ENCODE measurements at places on chromosomes 6 and 20. TPM values are rescaled to one million over a fixed set of nuclear protein-coding genes. Genes with fewer than 3 reads are reported as not detected.

SLC35D3 gene
- total RNA-seq, result not detected

MUC22 gene
- total RNA-seq, result not detected

ITPR3 gene
- 101 TPM for total RNA-seq

GLP1R gene
- 0.20 TPM for total RNA-seq

EBF4 gene
- total RNA-seq, result 5.2 TPM

SIRPA gene
- 53.0 TPM for total RNA-seq

OPN5 gene
- total RNA-seq, result not detected

PTGIS gene
- total RNA-seq, result 92.4 TPM

MOXD1 gene
- total RNA-seq, result 8.1 TPM

VGLL2 gene
- not detected for total RNA-seq

ANGPT4 gene
- 0.63 TPM for total RNA-seq

DNA sequence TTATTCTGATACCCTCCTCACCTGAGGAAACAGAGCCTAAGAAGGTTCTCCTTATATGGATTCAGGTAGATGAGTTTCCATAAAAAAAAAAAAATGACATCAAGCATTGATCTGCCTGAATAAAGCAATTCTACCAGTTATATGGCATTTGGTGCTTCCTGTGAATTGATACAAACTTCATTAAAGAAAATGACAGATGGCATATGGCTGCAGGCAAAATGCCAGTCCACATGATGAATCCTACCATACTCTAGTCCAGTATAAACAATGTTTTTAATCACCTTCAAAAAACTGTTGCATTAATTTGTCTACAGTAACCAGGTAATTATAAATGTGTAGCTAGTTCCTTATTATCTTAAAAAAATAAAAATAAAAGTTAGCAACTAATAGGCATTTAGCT is 559.2 kb upstream of the FLRT3 start:
- DNase-seq, result no peak

GRCh38 chr20:37358366-37359150 is 12.6 kb downstream of the SRC start:
- no peak for DNase-seq

DNA sequence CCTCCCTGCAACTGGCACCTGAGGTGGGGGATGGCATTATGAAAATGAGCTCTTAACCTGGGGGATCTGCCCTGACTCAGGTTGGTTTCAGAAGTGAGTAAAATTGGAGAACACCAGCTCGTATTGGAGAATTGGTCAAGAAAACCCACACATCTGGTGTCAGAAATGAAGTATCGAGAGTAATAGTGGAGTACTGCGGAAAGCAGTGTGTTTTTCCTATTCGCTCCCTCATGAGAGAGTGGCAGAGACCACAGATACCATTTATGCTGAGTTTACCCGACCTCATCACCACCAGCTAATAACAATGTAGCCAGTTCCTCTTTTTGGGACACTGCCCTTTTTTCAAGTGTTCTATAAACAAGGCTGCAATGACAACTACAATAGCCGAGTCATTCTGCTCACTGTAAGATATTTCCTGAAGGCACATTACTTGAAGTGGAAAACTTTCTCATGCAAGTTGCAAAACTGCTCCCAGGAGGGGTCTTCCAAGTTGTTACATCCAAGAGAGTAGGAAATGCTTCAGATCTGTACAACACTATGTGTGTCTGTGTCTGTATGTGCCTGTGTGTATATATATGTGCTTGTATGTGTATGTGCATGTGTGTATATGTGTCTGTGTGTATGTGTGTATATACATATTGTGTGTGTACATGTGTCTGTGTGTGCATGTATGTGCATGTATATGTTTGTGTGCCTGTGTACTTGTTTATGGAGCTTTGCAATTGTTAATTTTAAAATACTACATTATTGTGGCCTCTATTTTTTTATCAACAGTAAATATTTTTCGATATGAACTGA is 106.0 kb upstream of the CST7 start:
- DNase-seq, result no peak

DNA sequence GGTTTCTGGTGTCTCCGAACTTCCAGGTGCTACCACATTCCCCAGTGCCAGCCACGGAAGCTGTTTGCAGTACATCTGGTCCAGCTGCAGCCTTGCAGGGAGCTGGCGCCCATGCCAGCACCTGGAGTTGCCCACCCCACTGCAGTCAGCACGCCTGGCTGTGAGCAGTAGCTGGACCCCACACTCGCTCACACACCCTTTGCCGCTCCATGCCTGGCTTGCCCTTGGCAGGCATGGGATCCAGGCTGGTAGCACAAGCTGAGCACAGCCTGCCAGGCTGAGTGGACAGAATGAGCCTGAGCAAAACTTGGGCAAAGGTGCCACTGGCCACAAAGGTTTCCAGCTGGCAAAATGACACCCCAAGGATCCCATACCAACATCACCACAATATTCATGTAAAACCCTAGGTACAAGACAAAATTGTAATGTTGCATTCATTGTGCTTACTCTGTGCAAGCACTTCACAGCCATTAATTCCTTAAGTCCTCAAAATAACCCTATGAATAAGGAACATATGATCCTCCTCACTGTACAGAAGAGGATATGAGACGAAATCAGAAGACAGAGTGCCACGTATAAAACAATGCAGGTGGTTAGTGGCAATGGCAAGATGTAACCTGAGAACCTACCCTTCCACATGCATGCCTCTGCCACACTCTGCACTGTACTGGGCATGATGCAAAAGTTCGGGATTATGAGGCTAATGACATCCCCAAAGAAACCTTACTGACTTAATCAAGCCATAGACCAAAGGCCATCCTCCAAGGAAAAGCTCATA is 18.3 kb downstream of the KIF16B start:
- no peak for DNase-seq

DNA sequence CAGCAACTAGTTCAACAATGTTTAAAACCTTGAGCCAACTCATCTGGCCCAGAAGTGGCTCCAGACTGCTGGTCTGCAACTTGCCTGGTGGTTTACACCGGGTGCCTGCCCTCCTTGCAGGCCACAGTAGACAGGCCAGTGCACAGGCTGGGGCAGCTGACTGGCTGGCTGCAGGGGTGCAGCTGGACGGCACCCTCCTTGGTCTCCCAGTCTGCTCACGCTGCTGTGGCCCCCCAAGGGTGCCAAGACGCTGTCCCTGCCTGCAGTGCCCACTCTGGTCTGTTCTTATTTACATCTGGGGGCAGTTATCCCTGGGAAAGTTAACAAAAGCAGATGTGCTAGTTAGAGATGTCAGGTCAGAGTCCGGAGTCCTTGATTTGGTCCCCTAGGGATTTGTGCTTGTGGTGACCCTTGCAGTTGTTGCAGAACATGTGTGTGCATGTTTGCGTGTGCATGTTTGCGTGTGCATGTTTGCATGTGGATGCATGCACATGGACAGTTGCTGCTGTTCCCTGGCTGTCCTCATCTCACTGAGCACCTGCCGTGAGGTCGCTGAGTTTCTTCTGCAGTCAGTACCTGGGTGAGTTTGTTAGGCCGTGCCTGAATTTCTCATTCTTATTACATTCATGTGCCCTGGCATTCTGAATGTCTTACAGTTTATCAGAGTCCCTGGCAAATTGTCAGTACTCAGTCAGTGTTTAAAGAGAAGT is 48.2 kb upstream of the IRF4 start:
- no peak for DNase-seq

GRCh38 chr6:117985916-117986315 is 78.9 kb downstream of the SLC35F1 start:
- DNase-seq, result no peak

GRCh38 chr6:52502306-52503029 is 74.4 kb downstream of the TRAM2 start:
- DNase-seq, result no peak

DNA sequence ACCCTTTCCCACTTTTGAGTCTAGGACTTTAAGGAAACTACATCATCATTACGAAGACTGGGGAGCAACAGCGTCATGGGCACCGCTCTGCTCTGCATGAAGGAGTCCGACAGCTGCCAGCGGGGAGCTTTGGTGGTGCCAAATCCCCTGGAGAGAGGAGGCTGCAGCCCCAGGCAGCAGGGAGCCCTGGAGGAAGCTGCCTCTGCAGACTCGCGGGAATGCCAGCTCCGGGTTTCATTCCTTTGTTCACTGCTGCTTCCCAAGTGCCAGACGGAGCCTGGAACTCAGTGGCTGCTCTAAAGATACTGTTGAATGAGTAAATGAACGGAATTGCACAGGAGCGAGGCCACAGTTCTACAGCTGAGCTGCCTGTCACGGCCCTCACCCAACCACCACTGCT is 196.5 kb upstream of the THBS2 start:
- no peak for DNase-seq

- DNase-seq, result no peak
Measured at GRCh38 chr6:90463359-90463758, 123.5 kb downstream of the MAP3K7 start.

DNA sequence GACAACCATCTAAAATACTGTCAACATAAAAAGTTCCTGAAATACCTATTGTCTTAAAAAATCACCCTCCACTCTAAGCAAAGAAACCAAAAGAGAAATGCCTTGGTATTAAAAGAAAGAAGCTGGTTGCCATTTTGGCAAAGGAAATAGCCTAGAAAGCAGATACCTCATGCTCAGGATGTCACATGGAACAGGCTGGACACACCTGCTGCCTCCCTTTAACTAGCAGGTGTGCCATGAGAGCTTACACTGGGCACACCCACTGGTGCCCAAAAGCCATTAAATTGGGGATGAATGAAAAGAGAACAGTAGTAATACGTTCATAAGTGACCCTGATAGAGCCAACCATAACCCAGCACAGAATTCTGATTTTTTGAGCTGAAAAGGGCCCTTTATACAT is 1.5 kb downstream of the SLC23A2 start:
- no peak for DNase-seq

- no peak for DNase-seq
Measured at GRCh38 chr20:64160118-64160517, 4.1 kb upstream of the MYT1 start.

DNA sequence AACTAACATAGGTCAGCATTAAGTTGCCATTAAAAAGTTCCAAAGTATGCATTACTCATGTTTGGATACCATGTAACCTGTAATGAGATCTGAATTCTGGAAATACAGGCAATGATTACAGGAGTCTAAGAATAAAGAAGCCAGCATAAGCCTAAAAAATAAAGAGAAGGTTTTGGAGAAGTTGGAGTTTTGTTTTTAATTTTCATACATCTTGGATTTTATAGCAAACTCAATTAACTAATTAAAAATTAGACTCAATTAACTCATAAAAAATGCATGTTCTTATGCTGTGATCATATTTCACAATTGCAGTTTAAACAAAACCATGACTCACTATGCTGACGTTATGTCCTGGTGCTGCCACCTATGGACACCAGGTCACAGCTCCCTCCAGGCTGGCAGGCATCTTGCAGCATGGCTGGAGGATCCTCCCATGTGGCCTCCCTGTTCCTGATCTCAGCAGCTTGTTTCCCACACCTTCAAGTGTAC is 648.8 kb upstream of the AGPAT4 start:
- DNase-seq, result peak; percentile 35

GRCh38 chr6:119197271-119197670 is 118.8 kb upstream of the FAM184A start:
- DNase-seq, result no peak

GRCh38 chr20:41830702-41831101 is 212.5 kb upstream of the CHD6 start:
- DNase-seq, result no peak

GRCh38 chr6:84017709-84018452 is 15.7 kb upstream of the MRAP2 start:
- DNase-seq, result no peak

DNA sequence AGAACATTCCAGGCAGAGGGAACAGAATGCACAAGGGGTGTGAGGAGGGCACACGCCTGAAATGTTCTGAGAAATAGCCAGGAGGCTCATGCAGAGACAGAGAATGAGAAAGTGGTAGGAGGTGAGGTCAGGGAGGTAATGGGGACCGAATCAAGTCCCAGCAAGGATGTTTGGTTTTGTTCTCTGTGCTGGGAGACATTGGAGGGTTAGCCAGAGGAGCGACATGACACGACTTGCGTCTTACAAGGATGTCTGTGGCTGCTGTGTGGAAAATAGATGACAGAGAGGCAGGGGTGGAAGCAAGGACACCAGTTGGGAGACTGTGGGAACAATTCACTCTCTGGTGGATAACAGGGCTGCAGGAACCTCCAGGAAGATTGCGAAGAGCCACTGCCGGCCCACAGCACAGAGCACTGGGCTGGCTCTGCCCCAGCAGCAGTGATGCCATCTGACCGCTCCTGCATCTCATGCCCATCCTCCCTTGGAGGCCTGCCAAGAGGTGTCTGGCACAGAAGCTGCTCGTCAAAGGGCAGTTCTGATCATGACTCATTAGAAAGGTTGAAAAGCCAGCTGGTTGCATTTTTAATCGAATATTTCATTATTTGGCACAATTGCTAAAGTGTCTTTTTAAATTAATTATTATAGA is 57.7 kb upstream of the CD83 start:
- no peak for DNase-seq

GRCh38 chr6:82006027-82006738 is 241.4 kb downstream of the IBTK start:
- DNase-seq, result no peak
